Stimulated activated CD4-positive, alpha-beta T cell treated with anti-CD3 and anti-CD28 coated beads, Interleukin-1b, Interleukin-23, amount 100 ng/mL, for 1 hour (primary cell): ENCODE measurements at places on chromosomes 4 and X.

DNA sequence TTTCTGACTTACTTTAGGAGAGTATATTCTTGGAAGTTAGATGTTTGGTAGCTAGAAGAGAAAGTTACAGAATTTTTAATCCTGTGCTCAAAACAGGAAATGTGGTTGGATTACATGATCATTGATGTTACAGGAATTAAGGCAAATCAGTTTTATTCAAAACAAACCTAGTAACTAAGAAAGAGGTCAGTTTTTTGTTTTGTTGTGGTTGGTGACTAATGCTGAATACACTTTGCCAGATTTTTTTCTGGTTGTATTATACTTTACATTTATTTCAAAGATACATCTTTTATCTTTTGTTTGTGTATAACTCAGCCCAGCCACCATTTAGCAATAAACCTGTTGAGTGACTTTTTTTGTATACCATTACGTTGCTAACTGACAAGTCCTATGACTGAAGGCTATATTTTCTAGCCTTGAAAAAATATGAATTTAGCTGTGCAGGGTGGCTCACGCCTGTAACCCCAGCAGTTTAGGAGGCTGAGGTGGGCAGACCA lies 116.7 kb downstream of the KLHL8 start:
- DNase-seq, result no peak

DNA sequence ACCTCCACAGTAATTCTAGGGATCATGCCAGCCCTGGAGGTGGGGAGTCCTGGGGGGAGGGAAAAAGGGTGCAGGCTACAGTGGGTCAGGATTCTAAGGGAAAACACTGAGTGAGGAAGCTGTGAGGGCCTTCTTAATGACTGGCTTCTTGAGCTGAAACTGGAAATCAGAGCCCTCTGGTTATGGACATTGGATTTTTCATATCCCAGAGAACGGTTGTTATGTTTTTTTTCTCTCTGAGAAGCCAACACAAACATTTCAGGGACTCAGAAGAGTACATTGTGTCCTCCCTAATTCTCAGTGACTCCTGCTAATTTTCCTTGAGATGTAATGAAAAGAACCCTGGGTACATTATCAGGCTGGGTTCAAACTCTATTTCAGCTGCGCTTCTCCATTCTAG lies 162.4 kb upstream of the PRDX4 start:
- DNase-seq, result no peak

GRCh38 chr4:87058356-87059073 lies 123.7 kb downstream of the AFF1 start:
- peak; percentile 2 for DNase-seq

DNA sequence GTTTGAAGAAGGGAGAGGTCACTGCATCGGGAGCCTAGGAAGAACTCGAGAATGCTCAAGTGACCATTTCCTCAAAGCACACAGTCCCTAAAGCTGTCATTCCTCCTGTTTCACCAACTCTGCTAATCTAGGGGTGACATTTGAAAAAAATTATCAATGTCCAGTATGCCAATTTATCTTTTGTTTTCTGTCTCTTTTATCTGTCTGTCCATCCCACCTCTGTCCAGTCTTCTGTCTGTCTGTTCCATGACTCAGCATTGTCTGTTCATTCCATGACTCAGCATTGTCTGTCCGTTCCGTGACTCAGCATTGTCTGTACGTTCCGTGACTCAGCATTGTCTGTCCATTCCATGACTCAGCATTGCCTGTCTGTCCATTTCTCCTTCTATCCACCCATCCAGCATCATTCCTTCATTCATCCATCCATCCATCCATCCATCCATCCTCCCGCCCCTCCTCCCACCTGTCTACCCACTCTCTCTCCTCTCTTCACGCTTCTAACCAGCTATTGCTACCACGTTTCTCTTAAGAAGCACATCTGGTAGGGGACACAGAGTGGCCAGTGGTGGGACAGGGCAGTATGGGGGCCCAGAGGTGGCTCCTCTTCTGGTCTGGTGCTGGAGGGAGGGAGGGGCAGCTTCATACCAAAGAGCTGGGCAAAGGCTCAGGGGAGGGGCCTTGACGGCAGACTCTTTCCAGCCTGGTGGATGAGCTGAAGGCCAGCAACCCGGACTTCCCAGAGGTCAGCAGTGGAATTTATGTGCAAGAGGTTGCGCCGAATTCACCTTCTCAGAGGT lies 34.1 kb downstream of the HTRA3 start:
- DNase-seq, result no peak

DNA sequence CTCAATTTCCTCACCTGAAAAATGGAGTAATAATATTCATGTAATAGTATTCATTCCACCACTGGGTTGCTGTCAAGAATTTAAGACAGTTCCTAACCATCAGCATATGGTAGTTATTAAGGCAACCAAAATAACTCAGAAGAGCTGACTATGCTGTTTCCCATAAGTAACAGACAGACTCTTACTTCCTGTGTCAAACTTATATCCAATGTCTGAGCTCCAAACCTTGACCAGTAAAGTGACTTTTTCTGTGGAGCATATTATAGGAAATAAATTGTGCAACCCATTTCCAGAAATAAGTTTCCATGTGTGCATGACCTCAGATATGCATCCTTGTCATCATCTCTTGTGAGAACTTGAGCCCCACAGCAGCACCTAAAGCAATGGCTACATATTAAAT lies 78.8 kb downstream of the HADH start:
- DNase-seq, result no peak

DNA sequence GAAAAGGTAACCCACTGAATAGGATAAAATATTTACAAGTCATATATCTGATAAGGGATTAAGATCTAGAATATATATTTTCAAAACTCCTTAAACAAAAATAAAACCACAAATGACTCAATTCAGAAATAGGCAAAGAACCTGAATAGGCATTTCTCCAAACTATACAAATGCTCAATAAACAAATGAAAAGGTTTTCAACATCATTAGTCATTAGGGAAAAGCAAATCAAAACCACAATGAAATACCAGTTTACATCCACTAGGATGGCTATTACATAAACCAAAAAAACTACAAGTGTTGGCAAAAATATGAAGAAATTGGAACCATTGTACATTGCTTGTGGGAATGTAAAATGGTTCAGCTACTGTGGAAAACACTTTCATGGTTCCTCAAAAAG lies 167.0 kb upstream of the GALNT7 start:
- DNase-seq, result no peak

DNA sequence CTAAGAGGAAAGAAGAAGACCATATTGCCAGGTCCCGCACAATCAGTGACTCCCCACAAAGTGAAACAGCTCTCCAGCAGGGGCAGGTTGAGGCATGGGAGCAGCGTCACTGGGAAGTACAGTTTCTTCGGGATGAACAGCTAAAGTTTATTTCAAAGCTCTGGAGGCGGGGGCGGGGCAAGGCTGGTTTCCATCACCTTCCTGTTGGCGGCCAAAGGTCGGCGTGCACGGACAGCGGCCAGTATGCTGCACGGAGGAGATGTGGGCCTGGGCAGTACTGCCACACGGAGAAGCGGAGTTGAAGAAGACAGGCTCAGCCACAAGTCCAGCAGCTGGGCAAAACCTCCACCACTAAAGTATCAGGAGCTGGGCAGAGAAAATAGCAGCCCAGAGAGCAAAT lies 951 bp upstream of the ZNF518B start:
- no peak for DNase-seq

DNA sequence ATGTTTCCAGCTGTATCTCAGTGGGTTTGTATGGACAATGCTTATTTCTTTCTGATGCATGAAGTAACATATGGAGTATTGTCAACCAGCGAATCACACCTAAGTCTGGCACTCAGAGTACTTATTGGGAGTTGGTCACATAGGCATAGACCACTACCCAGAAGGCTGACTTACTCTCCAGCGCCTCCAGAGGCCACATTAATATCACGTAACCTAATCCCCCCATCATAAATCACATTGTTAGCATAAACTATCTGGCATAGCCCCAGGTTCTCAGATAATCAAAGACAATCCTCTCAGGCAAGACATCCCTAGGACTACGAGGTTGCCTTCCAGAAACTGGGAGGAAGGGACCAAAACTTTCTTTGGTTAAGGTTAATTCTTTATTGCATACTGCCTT lies 560.5 kb upstream of the PABPC4L start:
- DNase-seq, result no peak

DNA sequence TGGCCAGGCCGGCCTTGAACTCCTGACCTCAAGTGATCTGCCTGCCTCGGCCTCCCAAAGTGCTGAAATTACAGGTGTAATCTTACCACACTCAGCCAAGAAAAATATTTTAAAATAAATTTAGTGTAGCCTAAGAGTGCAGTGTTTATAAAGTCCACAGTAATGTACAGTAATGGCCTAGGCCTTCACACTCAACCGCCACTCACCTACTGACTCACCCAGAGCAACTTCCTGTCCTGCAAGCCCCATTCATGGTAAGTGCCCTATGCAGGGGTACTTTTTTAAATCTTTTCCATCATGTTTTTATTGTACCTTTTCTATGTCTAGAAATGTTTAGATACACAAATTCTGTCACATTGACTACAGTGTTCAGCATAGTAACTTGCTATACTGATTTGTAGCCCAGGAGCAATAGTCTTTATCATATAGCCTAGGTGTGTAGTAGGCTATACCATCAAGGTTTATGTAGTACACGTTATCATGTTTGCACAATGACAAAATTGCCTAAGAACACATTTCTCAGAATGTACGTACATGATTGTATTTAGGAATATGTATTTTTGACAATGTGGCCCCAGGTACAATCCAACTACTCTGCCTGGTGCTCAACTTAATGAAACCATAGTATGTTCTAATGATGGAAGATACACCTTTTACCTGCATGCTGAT lies 455.2 kb downstream of the PCDH7 start:
- DNase-seq, result no peak

- DNase-seq, result no peak
Observed at GRCh38 chrX:153709726-153710674, 14.2 kb downstream of the BCAP31 start.

DNA sequence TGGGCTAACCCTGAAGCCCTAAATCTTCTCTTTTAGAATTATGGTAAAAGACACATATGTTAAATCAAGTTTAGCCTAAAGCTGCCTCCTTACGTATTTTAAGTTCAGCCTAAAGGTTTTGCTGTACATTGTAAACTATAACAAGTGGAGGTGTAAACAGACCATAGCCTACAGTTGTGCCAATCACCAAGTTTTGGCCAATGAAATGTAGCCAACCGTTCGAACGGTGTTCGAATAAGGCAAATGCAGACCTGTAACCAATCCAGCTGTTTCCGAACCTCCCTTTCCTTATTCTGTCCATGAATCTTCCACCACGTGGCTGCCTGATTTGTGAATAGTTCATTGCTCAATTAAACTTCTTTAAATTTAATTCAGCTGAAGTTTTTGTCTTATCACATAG lies 52.1 kb upstream of the TBC1D9 start:
- no peak for DNase-seq

DNA sequence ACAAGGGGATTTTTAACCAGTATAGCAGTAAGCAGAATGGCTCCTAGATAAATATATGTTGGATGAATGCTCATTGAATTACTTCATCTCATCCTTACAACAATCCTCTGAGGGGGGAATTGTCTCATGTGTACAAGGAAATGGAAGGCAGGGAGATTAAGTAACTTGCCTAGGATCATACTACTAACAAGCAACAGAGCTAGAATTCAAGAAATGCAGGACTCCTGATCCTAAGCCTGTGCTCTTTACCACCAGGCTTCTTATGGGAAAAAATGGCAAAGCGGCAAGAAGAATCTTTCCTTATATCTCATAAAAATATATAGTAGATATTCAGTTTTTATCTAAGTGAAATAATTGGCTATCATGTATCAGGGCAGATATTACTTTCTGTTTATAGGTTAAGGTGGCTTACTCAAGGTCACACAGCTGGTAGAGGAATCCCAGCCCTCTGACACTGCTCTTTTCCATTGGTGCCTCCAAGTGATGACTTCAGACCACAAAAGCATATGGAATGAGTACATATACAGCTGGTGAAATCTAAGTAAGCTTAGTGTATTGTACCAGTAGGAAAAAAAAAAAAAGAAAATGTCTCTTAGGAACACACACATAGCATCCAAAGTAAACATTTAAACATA lies 2.1 kb downstream of the ABHD18 start:
- no peak for DNase-seq

GRCh38 chr4:17376205-17376604 lies 135.7 kb downstream of the QDPR start:
- DNase-seq, result no peak

GRCh38 chr4:38582889-38583470 lies 81.0 kb upstream of the KLF3 start:
- no peak for DNase-seq

- no peak for DNase-seq
Observed at GRCh38 chr4:7185487-7186030, 6.8 kb upstream of the SORCS2 start.

DNA sequence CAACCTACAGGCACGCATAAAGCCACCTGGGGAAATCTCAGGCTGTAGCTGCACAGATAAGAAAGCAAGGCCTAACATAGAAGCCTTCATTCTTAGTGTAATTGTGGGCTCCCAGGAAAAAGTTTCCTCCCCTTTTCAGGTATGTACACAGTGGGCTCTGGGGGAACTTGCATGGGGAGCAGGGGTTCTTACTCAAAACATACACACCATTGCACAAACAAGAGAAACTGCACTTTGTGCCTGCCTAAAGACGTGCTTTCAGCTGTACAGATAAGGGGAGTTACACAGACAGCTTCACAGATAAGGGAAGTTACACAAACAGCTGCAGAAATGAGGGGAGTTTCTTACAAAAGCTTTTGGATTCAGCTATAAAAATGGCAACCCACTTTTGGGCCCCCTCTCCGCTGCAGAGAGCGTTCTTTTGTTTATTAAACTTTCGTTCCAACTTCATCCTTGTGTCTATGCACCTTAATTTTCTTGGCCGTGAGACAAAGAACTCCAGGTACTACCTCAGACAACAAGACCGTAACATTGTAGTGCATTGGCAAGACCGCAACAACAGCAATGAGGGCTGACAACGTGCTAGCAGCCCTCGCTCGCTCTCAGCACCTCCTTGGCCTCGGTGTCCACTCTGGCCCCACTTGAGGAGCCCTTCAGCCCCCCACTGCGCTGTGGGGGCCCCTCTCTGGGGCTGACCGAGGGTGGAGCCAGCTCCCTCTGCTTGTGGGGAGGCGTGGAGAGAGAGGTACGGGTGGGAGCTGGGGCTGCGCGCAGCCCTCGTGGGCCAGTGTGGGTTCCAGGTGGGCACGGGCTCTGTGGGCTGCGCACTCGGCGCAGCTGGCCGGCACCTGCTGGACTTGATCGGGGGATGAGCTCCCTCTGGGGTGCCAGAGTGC lies 317.5 kb downstream of the RAPGEF2 start:
- DNase-seq, result no peak

- DNase-seq, result no peak
Observed at GRCh38 chr4:31645236-31645635, 925.1 kb downstream of the PCDH7 start.

DNA sequence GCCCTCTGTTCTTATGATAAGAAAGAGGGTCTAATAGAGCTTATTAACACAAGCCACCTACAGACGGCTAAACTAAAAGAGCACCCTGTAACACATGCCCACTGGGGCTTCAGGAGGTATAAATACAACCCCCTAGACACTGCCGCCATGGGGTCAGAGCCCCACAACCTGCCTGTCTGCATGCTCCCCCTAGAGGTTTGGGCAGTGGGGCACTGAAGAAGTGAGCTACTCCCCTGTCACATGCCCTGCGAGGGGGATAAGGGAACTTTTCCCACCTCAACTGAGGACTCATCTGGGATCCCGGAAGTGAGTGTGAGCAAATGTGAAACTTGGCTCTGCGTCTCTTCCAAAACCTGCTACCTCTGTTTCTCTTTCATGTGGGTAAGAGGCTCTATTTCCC lies 334.5 kb downstream of the ADAM29 start:
- no peak for DNase-seq

GRCh38 chr4:30511751-30512150 lies 208.4 kb upstream of the PCDH7 start:
- no peak for DNase-seq

- no peak for DNase-seq
Observed at GRCh38 chr4:119615068-119615719, 13.4 kb downstream of the PDE5A start.

GRCh38 chrX:22237479-22237878 lies 35.2 kb upstream of the CBLL2 start:
- DNase-seq, result no peak
